EL (cell line): ENCODE measurements at places on chromosomes 2 and 18.

DNA sequence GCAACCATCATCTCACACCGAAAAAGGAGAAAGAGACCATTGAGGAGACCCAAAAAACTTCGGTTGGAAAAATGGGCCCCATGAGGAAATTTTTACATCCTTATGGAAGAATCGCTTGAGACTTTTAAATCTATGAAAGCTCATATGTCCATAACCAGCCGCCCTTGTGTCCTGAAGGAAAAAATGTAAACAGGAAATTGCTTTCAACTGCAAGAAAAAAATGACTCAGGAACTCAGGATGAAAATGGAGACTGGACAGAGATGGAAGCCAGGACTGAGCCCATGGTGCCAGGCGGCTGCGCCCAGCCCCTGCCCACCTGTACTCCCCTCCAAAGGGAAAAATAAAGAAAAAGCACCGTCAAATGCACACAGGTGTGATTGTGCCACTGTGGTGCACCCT lies 81.5 kb upstream of the SLC66A3 start:
- DNase-seq = peak; percentile 39

DNA sequence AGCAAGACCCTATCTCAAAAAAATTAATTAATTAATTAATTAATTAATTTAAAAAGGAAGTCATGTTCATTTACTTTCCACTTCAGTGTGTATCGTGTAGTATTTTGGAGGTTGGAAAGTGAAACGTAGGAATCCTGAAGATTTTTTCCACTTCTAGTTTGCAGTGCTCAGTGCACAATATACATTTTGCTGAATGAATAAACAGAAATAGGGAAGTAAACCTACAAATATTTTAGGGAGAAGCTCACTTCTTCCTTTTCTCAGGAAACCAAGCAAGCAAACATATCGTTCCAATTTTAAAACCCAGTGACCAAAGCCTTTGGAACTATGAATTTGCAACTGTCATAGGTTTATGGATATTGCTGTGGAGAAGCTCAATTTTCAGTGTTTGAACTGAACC lies 27.8 kb downstream of the SLC14A1 start:
- DNase-seq = no peak

DNA sequence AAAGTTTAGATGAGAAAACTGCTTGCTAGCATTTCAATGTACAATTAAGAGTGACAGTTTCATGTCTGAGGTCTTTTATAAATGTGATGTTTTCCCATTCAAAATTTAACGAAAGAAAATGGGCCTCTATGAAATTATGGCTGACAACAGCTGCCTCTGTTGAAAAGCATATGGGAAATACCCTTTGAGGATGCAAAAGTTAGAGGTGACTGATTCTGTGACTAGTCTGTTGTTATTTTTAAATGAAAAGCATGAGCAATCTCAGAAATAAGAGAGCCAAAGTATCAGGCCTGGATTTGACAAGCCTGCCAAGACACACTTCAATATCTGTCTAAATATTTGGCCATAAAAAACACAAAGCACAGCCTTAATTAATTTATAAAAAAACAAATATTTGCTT lies 580.8 kb downstream of the ERBB4 start:
- DNase-seq = no peak

DNA sequence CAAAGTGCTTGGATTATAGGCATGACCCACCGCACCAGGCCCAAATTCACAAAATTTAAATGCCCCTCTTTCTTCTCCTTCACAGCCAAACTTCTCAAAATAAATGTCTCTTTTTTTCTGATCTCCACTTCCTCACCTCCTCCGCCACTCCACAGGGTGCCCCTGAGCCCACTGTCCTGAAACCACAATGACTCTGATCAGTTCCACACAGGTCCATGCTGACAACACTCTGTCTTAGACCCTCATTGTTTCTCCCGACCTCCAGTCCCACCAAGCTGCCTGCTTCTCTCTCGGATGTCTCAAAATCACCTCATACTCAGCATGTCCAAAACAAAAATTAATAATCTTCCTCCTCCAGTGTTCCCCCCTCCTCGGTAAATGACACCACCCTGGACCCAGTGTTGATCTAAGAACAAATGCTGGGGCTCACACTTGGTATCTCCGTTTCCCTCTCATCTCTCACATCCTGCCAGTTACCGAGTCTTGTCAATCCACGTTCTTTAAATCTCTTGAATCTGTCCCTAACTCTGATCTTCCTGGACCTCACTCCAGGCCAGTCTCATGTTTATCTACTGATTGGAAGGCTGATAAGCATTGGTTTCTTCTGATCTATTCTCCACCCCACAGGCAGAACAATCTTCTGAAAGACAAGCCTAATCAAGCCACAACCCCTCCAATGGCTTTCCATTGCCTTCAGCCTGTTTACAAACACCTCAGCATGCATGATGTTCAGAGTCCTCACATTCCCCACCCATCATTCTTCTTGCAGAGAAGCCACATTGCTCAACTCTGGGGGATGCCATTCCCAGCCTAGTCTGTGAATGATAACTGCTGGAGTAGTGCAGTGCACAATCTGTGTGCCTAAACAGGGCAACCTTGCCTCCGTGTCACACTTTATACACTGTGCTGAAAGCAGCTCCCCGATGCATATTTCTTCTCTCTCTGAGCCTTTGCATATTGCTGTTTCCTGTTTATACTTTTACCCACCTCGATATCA lies 12.4 kb upstream of the ANKRD44 start:
- no peak for DNase-seq

- DNase-seq = peak; percentile 84
Measured at GRCh38 chr2:120722568-120723421, 12.9 kb upstream of the GLI2 start.

GRCh38 chr2:101736861-101737291 lies 39.4 kb downstream of the MAP4K4 start:
- peak; percentile 81 for DNase-seq

DNA sequence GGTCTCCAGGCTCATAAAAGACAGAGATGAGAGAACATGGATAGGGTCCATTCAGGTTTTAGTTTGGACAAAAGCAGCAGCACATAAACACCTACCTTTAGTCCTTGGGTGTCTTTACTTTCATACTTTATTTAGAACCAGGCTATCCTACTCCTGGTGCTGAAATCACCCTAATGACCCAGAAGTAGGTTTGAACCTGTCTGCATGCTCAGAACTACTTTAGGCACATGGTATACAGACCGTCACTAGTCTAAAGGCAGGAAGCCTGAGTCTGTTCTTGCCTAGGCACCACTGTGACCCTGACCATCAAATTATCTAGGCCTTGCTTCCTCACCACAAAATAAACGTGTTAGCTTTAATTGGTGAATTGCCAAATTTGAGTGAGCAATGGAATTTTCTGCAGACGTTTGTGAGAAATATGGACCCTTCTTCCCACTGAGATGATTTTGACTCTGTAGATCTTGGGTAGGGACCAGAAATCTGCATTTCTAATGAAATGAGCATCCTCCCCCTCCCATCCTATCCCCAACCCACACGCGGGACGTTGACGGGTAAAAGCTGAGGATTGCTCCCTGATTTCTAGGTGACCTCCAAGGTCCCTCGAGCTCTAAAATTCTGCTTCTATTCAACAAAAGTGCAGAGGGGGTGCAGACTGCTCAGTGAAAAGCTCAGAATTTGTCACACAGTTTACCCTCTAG lies 75.1 kb downstream of the PLEKHM3 start:
- DNase-seq = no peak

DNA sequence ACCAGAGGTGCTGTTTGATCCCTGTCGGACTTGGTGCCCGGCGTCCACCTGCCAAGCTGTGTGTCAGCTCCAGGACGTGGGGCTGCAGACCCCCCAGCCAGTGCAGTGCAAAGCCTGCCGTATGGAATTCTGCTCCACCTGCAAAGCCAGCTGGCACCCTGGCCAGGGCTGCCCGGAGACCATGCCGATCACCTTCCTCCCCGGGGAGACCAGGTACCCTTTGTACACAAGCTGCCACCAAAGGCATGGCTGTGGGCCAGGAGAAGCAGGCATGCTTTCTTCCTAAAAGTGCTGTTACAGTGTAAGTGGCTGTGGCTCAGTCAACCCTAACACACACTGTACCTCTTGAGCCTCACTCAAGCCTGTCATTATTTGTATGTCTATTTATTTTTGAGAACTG lies 103.3 kb downstream of the RNF144A start:
- DNase-seq = no peak

GRCh38 chr2:130810490-130810889 lies 26.2 kb upstream of the ARHGEF4 start:
- no peak for DNase-seq

DNA sequence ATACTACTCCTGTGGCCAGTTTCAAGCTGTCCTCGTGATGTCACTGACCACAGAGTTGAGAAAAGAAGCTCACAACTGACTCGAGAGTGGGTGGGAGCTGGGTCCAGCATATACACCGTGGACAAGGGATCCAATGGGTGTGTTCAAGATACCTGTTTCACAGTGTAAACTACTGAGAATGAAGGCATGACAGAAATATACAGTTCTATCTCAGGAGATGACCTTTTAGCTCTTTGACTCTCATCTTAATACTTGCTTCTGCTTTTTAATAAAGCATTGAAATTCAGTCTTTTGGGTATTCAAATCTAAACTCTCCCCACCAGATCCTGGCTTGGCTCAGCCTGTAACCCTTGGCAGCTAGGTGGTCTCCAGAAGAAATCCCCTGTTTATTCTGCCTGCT lies 130.1 kb downstream of the MAP2 start:
- no peak for DNase-seq

DNA sequence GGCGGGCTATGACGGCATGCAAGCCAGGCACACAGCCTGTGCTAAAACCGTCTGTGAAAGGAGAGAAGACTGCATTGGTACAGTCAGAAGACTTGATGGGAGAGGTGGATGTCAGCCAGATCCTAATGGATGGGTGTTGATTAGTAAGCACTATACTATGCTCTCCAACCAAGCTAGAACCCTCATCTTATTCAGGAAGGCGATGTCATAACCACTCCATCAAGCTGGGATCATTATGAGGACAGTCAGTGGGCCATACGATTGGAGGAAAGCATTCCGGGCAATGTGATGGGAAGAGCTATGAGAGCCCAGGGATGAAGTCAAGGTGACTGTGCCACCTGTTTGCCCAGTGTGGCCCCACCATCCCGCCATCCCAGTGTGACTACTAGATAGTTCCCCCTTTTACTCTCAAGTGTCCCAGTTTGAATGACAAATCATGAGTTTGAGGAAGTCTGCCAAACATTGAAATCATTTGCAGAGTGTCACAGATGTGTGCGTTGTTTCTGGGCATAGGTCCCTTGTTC lies 66.4 kb downstream of the MRPS9 start:
- DNase-seq = peak; percentile 81

GRCh38 chr2:43133708-43134570 lies 92.5 kb downstream of the ZFP36L2 start:
- no peak for DNase-seq

DNA sequence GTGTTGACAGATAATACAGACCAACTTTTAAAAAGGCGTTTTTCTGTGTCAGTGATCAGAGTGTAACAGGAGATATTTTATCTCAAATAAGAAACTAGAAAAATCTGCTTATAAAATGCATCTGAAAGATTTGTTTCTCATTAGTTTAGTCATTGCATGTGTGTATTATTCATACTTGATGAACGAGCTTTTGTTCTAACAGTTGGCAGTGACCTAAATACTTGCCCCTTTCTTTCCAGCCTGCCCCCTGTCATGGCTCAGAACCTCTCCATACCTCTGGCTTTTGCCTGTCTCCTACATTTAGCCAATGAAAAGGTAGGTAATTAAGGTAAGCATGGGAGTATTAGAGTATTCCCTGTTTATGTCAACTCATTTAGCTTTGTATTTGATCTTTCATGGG lies 33.6 kb downstream of the NCAPH start:
- no peak for DNase-seq

DNA sequence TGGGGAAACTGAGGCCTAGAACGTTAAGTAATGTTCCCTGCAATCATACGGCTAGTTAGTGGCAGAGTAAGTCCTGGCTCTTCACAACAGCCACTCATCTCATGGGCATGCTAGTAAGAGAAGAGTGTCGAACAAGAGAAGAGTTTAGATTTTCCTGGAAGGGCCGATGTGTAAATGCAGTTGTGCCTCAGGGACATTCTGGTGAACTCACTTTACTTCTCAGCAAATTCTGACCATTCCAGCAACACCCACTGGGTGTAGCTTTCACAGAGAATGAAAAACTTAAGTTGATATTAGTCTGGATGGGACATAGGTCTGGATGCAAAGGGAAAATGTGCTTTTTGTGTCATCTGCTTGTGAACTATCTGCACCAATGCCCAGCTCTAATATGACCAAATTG lies 23.5 kb downstream of the MRPL44 start:
- DNase-seq = no peak

DNA sequence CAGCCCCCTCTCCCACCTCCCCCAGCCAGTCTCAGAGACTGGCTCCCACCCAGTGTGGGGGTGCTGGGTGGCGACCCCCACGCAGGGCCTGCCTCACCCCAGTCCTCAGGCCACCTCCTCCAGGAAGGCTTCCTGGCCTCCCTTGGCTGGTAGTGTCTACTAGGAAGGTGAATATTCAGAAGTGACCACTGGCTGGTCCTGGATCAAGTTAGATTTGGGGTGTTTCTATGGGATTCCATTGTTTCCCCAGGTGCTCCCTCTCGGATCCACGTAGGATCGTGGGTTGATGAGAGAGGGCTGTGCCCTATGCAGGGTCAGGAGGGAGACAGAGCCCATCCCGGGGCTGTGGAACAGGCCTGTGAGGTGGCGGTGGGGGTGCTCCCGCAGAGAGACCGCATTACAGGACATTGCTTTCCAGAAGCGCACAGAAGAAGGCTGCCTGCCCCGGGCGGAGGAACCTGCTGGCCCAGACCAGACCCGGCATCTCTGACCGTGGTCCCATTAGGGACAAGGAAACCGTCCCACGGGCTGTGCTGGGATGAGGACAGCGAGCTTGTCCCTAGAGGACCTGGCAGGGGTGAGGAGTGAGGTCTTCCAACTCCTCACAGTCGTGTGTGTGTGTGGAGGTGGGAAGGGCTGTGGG lies 3.3 kb downstream of the PDCD1 start:
- DNase-seq = no peak

- DNase-seq = no peak
Measured at GRCh38 chr2:167490455-167490854, 602.2 kb downstream of the XIRP2 start.

DNA sequence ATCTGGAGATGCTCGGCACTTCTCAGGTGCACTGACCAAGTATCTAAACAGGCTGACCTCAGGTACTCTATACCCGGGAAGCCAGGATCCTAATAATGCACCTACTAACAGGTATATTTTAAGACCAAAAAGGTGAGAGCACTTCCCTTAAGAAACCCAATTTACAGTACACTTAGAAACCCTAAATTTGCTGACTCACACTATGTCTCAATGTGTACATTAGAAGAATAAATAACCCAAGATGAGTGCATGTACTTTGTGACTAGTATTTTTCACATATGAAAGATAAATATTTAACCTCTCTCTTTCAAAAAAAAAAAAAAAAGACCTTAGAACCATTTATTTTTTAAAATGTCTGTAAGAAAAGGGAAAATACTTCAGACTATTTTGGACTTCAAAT lies 118.8 kb downstream of the ZNF516 start:
- no peak for DNase-seq
